ENCODE measurements at places on chromosomes 12 and 14.

DNA sequence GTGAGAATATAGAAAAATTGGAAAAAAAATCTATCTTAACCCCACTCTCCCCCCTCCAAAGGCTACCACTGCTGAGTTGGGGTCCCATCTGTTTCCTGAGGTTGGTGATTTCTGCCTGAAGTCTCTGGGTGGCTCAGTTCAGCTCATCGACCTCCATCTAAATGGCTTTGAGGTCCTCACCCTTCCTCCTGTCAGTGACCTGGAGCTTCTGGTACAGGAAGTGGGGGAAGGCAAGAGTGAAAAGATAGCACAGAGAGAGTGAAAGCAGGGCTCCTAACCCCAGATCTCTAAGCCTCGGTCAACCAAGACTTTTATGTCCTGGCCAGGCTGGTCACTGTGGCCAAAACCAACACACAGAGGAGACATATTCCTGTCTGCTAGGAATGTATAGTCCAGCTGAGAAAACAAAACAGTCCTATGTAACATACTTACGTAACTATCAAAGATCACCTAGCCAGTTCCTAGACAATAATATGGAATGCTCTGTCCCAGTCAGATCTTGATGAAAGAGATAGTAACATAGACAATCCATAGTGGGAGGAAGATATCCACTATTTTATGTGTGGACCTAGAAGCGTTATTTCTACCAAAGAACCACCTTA is 12.3 kb upstream of the KRT73 start:
- no peak for DNase-seq

- DNase-seq: no peak
These were observed 38.2 kb downstream of the TRPV4 start for GRCh38 chr12:109795023-109795422.

DNA sequence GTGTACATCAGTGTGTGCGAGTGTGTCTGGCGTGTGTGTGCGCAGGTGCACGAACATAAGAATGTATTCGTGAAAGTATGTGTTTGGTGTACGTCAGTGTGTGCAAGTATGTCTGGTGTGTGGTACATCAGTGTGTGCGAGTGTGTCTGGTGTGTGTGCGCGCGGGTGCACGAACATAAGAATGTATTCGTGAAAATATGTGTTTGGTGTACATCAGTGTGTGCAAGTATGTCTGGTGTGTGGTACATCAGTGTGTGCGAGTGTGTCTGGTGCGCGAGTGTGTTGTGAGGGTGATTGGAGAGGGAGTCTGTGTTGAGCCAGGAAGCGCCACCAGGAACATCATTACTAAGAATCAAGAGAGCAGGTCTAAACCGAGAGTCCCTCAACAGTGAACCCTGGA is 143.8 kb downstream of the BCL11B start:
- DNase-seq: no peak

GRCh38 chr12:2783936-2784600 is 10.7 kb upstream of the FKBP4 start:
- DNase-seq: peak; percentile 43

GRCh38 chr12:9331218-9331626 is 123.0 kb upstream of the PZP start:
- DNase-seq: peak; percentile 65

- no peak for DNase-seq
These were observed 24.7 kb upstream of the HDAC7 start for GRCh38 chr12:47844264-47845019.

GRCh38 chr12:49010092-49010668 is 8.4 kb downstream of the PRKAG1 start:
- DNase-seq: no peak

- no peak for DNase-seq
These were observed 27.2 kb downstream of the ARHGAP5 start for GRCh38 chr14:32104308-32104707.

GRCh38 chr12:75913502-75914351 is 117.8 kb downstream of the PHLDA1 start:
- no peak for DNase-seq

DNA sequence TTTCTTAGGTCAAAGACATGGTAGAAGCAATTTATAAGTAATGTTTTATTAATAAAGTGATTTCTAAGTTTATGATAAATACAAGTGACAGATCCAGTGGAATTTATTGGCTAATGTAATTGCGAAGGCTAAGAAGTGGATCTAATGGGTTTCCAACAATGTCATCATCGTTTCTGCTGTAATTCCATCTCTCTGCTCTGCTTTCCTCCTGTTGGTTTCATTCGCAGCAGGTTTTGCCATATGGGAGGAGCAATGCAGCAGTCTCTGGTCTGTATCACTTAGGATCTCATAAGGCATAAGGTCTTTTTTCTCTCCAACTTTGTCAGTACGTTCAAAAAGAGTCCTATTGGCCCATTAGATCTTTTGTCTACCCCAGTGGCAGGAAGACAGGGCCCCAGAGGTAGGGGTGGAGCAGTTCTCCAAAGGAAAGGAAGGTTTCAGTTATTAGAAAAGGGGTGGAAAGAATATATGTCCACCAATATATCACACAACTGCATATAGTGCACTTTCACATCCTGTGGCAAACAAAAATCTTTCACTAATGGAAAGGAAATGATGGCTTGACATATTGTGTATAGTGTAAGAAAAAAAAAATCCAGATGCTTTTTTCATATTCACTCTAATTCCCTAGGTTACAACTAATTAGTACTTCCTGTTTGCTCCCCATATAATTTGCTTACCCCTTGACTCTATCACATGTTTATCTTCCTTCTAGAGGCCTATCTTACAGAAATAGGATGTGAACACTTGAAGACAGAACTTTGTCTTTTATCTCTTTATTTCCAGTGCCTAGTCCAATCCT is 451.3 kb downstream of the ZFP36L1 start:
- no peak for DNase-seq

DNA sequence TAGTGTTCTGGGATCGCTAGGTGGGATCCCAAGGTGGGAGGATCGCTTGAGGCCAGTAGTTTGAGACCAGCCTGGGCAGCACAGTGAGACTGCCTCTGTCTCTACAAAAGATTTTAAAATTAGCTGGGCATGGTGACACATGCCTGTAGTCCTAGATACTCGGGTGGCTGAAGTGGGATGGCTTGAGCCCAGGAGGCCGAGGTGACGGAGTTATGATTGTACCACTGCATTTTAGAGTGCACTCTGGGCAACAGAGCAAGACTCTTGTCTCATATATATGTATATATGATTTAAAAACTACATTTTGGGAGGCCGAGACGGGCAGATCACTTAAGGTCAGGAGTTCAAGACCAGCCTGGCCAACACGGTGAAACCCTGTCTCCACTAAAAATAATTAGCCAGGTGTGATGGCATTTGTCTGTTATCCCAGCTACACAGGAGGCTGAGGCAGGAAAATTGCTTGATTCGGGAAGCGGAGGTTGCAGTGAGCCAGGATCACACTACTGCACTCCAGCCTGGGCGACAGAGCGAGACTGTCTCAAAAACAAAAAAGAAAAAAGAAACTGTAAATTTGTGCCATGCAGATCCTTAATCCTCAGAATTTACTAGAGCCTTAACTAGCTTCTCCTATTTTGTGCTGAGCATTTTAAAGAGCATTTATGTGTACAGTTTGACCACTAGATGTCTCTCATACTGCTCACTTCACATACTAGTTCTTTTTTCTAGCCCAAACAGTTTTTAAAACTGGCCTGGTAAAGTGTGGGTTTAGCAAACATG is 114.8 kb downstream of the MON2 start:
- DNase-seq: no peak

DNA sequence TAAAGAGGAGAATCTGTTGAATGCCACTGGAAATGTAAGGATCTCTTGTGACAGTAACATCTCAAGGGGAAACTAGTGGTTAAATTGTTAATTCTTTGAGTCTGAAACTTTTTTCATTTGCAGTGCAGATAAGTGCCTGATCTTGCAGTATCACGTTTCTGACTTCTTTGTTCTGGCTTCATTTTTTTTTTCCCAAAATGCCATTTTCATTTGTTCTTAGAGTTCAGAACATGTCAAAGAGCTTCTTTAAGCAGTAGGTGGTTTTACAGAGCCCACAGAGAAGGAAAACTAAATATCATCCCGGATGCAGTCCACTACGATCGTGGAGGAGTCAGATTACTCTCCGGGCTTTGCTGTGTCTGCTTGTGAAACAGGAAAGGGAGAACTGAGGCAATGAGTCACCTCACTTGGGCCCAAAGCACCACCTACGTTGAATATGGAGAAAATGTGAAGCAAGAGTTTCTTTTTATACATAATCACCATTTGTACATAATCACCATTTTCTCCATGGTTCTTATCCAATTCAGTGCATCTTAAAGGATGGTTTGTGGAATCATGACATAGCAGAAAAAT is 43.9 kb downstream of the HMGA2 start:
- no peak for DNase-seq

- no peak for DNase-seq
These were observed 61.5 kb downstream of the DHRS2 start for GRCh38 chr14:23697680-23698079.

- no peak for DNase-seq
These were observed 3.3 kb downstream of the PPP1R3E start for GRCh38 chr14:23299211-23299957.

DNA sequence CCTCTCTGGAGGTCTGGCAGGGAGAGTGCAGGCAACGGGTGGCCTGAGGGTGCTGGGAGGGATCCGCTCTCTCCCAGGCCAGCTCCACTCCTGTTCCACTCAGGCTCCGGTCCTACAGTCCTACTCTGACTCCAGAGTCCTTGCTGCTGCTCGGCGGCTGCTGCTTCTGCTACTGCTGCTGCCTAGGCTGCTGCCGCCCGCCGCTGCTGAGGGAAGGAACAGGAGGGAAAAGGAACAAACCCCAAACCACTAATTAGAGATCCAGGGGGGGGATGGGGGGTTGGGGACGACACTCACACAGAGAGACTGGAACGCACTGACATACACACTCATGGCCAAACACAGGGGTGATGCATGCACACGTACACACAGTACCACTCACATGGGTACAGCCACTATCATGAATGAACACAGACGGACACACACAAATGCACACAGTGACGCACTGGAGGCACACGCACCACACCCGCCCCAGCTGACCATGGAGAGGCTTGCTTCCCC is at the start of gene SP7:
Gene SP7 (minus strand): TSS at position 174 of the 501 bp plus-strand sequence. CDS start 708 bp downstream, outside the sequence.
- DNase-seq: no peak

DNA sequence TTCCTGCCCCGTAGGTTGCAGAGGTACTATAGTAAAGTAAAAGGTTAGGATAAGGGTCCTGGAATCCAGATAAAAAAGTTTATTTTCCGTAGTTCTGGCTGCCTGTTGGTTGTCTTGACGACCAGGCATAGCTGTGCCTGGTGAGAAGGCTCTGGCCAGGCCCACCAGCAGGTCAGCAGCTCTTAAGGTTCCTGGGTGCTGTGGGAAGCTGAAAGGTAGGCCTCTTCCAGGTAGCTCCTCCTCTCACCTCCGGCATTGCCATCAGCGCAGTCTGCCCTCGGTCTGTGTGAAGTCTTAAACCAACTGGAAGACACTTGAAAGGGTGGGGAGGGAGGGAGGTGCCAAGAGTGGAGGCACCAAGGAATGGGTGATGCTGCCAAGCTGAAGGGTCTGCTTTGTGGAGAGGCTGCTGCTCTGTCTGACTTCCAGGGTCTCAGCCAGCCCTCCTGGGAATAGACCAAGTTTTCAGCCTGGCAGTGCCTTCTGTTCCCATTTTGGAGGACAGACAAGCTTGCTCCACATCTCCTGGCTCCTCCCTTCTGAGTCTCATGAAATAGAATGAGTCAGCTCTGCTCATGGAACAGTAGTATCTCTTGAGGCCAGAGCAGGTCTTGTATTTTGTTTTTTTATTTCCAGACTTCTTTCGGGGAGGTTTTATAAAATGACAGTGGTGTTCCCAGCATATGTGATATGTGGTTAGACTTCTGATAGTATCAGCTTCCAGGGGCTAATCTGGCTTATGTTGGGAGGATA is 5.2 kb upstream of the ACADS start:
- no peak for DNase-seq

- DNase-seq: peak; percentile 72
These were observed at the start of gene ARL6IP4 for GRCh38 chr12:122980183-122981035. ARL6IP4 (plus strand) TSS chr12:122980681; CDS start chr12:122981140, 459 bp downstream.

DNA sequence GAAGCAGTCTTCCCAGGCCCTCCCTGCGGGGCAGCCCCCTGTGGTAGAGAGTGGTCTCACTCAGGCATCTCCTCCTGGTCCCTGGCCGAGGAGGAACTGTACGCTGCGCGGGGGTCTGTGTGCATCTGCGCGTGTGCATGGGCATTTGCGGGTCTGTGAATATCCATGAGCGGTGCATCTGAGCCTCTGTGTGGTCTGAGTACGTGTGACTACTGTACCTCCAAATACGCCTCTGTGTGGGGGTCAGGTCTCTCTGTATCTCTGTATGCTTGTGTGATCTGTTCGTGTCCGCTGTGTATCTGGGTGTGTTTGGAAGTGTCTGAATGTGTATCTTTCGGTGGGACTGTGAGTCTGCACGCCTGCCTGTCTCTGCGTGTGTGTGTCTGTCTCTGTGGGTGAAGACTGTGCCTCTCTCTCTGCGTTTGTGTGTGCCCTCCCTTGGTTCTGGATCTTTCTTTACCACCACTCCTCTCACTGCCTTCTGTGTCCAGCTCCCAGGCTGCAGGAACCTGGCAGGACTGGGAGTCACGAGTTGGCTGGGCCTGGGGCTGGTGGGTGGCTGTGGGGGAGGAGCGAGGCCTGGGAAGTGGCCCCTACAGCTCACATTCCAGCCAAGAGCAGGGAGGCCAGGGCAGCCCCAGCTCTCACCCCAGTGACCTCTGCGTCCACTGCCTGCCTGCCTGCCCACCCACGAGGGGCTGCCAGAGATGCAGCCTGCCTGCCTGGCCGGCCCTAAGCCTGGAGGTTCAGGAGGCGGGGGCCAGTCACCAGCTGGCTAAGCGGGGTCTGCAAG is 1.1 kb upstream of the PGF start:
- DNase-seq: no peak

- DNase-seq: no peak
These were observed 7.2 kb downstream of the TPCN1 start for GRCh38 chr12:113228394-113229028.

DNA sequence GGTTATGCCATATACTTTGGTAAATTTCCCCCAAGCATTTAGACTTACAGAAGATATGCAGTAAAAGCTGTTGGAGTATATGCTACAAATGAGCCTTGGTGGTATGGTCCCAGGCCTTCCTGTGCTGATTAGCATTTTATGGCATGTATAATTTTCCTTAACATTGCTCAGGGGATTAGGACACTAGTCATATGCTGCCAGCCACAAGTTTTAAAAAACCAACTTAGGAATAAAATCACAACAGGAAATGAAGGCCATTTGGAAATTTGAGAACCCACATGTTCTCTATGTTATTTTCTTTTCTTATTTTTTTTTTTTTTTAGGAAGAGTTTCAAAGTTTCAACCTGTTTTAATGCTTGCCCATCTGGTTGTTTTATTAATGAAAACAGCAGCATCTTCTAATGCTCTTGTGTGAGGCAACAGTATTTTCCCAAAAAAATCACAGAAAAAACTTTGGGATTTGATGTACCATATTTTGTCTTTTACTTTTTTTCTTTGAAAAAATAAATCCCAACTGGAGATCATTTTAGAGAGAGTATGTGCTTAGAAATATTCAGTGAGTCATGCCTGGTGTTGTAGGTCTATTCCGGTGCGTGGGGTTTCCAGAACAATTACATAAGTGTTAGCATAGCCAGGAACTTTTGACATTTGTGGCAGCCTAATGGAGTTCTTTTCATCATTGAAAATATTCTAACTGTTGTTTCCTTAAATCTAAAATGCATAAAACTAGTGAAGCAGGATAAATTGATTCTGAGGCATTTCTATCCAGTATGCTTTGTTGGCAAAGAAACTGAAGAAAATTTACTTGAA is 21.7 kb upstream of the DUSP6 start:
- no peak for DNase-seq

- DNase-seq: no peak
These were observed 629 bp downstream of the PRDM4 start for GRCh38 chr12:107760207-107760808.

- no peak for DNase-seq
These were observed 24.3 kb downstream of the UBR7 start for GRCh38 chr14:93231129-93231979.

Data from activated B cell treated with CpG ODN at 0.5 μM for 24 hours (primary cell).